ENCODE measurements at places on chromosomes 6 and 20. TPM values are rescaled to one million over a fixed set of nuclear protein-coding genes. Genes with fewer than 3 reads are reported as not detected.

The CTAGE9 gene
- not detected for total RNA-seq

The LGSN gene
- not detected for total RNA-seq

The SAMD3 gene
- 14.5 TPM for total RNA-seq

DNA sequence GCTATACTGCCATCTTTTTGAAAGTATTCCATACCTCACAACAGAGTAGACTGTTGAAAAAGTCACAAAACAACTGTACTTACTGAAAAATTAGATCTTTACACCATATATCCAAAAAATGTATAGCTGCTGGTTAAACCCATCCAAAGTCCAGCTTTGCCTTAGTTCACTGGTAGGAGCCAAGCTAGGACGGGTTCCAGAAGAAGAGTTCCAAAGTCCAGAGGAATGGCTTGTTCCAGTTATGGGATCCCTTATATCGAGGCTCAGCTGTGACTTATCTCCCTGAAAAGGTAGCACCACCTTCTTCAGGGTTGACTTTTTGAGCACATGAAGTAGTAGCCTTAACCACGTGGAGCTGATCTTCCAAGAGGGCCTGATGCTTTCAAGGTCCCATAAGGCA, 236.3 kb upstream of the FLRT3 start:
- no peak overlapping the region for H3K27ac ChIP-seq
- no peak for DNase-seq
- no peaks in the 10 kb centered on the region for H3K27me3 ChIP-seq
- no peaks in the 10 kb centered on the region for H3K4me1 ChIP-seq

DNA sequence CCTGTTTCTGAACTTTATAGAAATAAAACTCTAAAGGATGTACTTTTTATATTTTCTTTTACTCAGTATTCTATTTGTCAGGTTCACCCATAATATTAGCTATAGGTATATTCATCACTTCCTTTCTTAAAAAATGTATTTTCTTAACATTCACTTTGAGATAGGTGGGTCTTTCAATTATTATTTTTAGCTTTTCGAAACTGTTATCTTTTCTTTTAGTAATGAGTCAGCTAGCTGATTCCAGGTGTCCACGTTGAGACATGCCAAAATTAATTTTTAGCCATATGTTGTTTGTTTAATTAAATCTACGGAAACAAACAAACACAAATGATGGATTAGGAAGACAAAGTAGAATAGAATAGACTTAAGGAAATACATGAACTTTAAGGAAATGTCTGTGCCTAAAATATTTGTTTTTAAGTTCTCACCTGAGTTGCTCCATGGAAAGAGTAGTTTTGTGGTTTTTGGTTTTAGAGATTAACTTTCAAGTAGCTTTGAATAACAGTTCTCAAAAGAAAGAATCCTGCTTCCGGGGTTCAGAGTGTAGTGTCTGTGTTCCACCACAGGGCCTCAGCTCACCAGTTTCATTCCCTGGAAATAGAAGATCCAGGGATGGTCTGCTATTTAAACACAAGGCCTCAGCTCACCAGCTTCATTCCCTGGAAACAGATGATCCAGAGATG, 435.0 kb downstream of the HAO1 start:
- no peaks in the 10 kb centered on the region for H3K27me3 ChIP-seq
- H3K27ac ChIP-seq = no peak overlapping the region
- no peaks in the 10 kb centered on the region for H3K36me3 ChIP-seq
- no peak overlapping the region for H3K4me3 ChIP-seq
- no peaks in the 10 kb centered on the region for H3K4me1 ChIP-seq
- no peak for DNase-seq

- H3K36me3 ChIP-seq = no peaks in the 10 kb centered on the region
- no peaks in the 10 kb centered on the region for H3K4me1 ChIP-seq
- H3K27me3 ChIP-seq = no peaks in the 10 kb centered on the region
- H3K27ac ChIP-seq = no peak overlapping the region
- no peak overlapping the region for H3K4me3 ChIP-seq
Observed at GRCh38 chr6:101876431-101876830, 482.9 kb downstream of the GRIK2 start.

DNA sequence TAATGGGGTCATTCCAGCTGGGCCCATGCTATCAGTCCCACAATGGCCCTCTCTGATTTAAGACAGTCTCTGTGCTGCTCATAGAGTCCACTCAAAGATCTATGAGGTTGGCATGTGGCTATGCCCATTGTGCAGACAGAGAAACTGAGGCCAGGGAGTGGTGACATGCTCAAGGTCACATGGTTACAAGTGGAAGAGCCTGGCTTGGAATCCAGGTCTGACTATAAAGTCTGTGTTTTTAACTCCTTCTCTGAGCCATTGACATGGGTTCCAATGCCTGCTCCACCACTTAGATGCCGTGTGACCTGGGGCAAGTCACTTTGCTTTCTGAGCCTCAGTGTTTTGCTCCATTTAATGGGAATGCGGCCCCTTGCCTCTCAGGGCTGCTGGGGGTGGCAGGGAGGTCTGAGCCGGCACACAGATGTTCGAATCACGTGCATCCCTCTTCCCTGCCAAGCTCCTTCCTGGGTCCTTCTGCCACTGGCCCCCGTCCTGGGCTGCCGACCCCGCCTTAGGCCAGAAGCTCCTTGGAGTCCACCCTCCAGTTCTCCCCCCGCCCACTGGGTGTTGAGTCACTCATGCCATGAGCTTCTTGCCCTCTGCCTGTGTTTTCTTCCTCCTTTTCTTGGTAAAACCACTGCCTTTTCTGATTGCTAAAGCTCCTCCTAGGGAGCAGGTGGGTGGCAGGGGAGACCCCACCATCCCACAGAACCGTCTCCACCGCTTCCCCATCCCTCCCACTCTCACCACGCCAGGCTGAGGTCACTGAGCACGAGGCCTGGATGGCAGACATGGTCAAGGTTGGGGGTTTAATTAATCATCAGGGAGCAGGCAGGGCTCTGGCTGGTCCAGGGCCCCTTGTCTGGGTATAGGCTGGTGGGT, 35.7 kb downstream of the CEBPB start:
- no peak for DNase-seq
- no peak overlapping the region for H3K27ac ChIP-seq
- no peaks in the 10 kb centered on the region for H3K4me1 ChIP-seq
- no peaks in the 10 kb centered on the region for H3K27me3 ChIP-seq
- no peaks in the 10 kb centered on the region for H3K36me3 ChIP-seq
- H3K4me3 ChIP-seq = no peak overlapping the region

- no peak for DNase-seq
- H3K36me3 ChIP-seq = no peaks in the 10 kb centered on the region
- H3K27ac ChIP-seq = no peak overlapping the region
- H3K4me1 ChIP-seq = peaks cover 24% of the 10 kb centered on the region
- no peak overlapping the region for H3K4me3 ChIP-seq
Observed at GRCh38 chr6:157034436-157035230, 257.5 kb downstream of the ARID1B start.

DNA sequence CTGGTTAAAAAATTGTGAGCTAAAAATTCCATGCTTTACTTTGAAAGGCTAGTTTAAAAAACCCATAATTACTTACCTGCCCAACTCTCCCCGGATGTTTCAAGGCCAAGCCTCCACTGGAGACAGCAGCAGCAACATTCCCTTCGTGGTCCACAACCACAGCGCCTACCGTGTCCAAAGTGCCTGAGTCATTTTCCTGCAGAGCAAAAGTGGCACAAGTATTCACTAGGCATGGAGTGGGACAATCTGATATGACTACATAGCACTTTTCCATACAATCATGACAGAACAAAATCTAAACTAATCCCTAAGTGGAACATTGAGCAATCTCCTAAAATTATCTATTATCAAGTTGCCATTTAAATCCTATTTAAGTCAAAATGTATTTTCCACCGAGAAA, 104.8 kb downstream of the TASP1 start:
- no peak overlapping the region for H3K4me3 ChIP-seq
- no peaks in the 10 kb centered on the region for H3K36me3 ChIP-seq
- no peaks in the 10 kb centered on the region for H3K4me1 ChIP-seq

DNA sequence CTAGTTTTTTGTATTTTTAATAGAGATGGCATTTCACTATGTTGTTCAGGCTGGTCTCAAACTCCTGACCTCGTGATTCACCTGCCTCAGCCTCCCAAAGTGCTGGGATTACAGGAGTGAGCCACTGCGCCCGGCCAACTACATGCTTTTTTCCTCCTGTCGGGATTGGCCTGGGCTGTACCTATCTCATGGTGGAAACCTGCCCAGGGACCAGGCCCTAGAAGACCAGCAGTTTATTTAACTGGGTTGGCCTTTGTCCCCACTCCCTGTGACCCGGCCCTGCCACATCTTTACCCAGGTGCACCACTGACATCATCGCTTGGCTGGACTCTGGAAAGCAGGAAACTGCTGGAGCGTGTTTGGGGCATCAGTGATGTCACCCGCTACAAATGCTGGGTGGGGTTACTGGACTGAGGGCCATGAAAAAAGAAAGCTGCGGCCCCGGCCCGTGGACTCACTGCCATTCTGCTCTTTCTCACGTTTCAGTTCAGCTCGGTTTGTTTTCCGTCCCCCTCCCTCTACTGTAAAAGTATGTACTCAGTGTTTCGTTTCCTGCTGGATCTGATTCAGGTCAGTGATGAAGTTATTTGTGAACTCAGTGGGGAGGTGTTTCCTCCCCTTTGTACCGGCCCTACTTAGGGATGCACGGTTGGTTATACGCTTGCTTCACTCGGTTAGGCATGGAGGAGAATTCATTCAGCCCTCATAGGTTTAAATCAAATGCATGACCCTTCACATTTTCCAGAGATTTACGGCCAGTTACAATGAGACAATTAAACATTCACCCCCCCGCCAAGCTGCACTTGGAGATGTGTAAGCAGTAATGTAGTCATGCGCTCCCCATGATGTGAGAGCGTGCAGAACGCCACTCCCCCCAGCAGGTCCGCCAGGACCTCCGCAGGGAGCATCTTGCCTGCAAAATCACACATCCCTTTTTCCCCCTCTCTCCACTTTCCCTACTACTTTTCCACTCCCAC, 179.3 kb downstream of the MTHFD1L start:
- no peak for DNase-seq
- no peak overlapping the region for H3K27ac ChIP-seq
- H3K27me3 ChIP-seq = no peaks in the 10 kb centered on the region
- no peaks in the 10 kb centered on the region for H3K36me3 ChIP-seq

DNA sequence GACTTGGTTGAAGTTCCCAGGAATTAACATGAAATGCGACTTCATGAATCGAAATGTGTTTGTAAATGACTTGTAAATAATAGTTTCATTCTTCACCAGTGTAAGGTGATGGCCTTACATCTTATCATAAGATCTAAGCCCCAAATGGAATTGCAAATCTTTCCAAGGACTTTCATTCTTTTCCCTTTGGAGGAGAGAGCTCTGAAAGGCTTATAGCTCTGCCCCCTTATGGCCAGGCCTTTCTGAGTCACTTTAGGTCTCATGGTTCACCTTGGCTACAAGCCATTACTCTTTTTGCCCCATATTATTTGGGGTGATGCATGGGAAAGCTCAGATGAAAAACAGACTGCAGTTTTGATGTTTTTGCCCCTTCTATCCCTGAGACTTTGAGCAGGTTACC, 209.1 kb upstream of the BMP2 start:
- no peak overlapping the region for H3K4me3 ChIP-seq
- no peaks in the 10 kb centered on the region for H3K36me3 ChIP-seq
- no peak overlapping the region for H3K27ac ChIP-seq

GRCh38 chr6:167094436-167094819, 28.5 kb upstream of the CCR6 start:
- DNase-seq = no peak
- no peaks in the 10 kb centered on the region for H3K27me3 ChIP-seq
- no peaks in the 10 kb centered on the region for H3K36me3 ChIP-seq
- peak overlapping the region; percentile 62 for H3K27ac ChIP-seq

Measured in CD8-positive, alpha-beta memory T cell (primary cell).